Stimulated activated naive B cell treated with anti-CD40 and anti-IgM and Interleukin-4, amounts not matched to agents 10 μg/mL and 1 μg/mL and 100 μg/mL, for 72 hours (primary cell): ENCODE measurements at places on chromosomes 7 and 10.

DNA sequence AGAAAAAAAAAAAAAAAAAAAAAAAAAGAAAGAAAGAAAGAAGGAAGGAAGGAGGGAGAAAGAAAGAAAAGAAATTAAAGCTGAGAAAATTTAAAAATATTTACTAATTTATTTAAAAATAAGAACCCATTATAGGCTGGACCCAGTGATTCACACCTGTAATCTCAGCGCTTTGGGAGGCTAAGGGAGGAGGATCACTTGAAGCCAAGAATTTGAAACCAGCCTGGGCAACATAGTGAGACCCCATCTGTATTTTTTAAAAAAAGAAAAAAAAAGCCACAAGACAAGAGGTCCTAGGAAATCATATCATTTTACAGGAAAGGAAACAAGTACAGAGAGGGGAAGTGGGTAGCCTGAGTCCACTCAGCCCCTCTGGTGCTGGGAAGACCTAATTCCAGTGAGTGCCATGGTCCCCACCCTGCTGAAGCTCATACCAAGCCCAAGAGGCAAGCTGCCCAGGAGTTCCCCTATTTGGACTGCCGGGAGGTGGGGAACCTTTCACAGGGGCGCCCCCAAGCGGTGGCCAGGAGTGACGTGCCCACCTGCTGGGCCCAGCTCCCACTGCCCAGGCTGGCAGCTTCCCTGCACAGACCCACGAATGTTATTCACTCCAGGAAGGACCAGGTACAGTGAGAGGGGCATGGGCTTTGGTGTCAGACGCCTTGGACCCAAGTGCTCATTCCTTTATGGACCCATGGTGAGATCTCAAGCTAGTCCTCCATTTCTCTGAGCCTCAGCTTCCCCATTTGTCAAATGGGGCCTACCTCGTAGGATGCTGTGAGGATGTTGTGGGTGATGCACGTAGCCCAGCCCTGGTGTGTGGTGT is 133.6 kb downstream of the ZMIZ1 start:
- no peak for DNase-seq

DNA sequence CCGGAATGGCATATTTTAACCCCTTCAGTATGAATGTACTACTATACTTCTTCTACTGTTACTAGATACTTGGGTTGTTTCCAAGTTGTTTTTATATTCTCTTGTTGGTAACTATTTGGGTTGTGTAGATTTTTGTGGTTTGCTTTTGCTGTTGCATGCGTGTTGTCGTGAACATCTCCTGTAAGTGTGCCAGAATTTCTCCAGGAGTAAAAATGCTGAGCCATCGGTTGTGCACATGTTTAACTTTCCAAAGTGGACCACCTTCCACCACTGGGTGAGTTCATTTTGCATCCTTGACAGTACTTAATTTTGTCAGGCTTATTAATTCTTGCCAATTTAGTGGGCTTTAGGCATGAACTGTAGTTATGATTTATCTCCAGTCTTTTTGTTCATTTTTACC is 47.9 kb downstream of the CSGALNACT2 start:
- no peak for DNase-seq

- peak; percentile 29 for DNase-seq
Observed at GRCh38 chr10:86688398-86688921, 20.1 kb downstream of the LDB3 start.

DNA sequence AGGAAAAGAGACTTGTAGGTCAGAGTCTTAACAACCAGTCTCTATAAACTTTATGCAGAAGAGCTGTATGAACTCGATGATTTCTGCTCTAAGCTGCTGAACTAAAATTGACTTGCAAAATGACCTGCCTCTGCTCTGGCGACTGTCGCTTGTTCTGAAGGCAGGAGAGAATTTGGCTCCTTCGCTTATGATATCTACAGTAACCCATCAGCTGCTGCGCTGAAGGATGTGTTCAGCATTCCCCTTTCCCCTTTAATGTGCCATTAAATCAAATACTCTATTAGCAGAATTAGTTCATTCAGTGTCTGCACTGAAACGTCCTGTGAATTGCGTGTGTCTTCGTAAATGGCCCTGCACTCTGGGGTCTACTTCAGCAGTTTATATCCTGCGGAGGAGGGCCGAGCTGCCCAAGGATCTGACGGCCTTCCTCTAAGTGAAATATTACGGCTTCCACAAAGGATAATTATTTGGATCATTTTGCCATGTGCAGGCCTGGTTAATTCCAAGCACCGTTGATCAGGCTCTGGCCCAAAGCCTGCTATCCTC is 254.9 kb downstream of the SNX10 start:
- no peak for DNase-seq
